ENCODE measurements at places on chromosomes 5 and 9.

- no peak for DNase-seq
Measured at GRCh38 chr5:154995679-154996078, 17.9 kb upstream of the KIF4B start.

GRCh38 chr9:38713426-38713825, 6.5 kb downstream of the FAM240B start:
- no peak for DNase-seq

DNA sequence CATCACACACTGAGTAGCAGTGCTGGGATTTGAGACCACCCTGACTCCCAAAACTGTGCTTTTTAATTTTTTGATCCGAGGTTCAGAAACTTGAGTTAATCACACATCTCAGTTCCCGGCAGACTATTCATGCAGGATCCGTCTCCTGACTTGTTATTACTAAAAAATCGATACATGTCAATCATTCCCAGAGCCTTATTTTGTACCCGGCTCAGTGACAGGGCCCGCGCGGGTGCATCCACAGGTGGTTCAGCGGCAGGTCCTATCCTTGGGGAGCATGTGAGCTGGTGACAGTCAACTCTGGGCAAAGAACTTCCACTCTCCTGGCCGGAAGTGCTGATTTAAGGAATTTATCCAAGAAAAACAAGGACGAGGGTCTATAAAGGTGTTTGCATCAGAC, 95.9 kb upstream of the MVB12B start:
- no peak for DNase-seq

- DNase-seq: no peak
Measured at GRCh38 chr9:126965541-126966428, 51.2 kb downstream of the RALGPS1 start.

DNA sequence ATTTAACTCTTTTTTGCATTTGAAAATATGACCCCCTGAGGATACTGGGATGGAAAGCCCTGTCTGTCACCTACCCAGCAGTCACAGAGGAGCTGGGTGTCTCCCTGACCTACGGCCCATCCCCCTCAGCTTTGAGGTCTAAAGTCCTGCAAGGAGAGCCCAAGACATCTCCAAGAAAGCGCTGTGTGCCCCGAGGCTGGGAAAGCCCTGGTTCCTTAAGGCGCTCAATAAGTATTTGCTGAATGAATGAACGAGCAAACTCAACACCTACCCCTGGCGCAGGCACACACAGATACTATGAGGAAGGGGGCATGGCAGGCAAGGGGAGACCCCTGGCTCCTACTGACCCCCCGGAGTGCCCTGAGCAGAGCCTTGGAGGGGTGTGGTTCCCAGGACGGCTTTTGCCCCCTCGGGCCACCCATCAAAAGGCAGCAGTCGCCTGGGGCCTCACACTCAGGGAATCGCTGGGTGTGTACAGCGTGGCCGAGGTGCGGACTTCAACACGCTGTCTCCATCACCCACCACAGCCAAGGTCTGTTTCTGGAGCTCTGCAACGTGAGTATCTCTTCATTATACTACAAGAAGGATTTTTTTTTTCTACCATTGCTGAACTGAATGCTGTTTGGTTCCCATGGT, 211.6 kb downstream of the ERCC6L2 start:
- DNase-seq: no peak

GRCh38 chr5:125609011-125609410, 814.2 kb upstream of the GRAMD2B start:
- no peak for DNase-seq

DNA sequence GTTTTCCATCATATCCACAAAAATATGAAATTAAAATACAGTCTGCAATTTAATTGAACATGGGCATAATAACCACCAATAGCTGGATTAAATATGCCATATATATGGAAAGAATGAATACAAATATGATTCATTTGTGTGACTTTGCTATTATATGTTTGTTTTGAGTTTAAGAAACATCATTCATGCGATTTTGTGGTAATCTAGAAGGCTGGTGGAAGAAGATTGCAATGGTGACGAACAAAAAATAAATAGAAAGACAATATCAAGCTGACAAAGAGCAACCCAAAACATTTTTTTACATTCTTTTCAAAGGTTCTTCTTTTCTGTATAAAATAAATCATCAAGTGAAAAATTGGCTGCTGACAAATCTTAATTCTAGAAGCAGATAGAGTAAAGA, 610.0 kb downstream of the MAT2B start:
- DNase-seq: no peak

DNA sequence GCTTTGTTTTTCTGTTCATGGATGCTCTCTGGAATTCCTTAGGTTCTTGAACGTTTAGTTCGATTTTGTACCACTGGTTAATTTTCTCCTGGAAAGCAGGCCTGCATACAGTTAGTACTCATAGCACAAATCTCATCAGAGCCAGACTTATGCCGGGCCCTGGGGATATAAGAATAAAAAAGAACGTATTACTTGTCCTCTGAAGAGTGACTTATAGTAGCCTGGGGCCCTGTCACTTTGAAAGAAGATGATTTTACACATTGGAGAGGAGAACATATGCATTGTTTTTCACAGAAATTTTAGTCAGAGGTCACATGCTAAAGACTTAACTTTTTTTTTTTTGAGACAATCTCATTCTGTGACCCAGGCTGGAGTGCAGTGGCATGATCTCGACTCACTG, 50.3 kb downstream of the ZNF462 start:
- DNase-seq: no peak

DNA sequence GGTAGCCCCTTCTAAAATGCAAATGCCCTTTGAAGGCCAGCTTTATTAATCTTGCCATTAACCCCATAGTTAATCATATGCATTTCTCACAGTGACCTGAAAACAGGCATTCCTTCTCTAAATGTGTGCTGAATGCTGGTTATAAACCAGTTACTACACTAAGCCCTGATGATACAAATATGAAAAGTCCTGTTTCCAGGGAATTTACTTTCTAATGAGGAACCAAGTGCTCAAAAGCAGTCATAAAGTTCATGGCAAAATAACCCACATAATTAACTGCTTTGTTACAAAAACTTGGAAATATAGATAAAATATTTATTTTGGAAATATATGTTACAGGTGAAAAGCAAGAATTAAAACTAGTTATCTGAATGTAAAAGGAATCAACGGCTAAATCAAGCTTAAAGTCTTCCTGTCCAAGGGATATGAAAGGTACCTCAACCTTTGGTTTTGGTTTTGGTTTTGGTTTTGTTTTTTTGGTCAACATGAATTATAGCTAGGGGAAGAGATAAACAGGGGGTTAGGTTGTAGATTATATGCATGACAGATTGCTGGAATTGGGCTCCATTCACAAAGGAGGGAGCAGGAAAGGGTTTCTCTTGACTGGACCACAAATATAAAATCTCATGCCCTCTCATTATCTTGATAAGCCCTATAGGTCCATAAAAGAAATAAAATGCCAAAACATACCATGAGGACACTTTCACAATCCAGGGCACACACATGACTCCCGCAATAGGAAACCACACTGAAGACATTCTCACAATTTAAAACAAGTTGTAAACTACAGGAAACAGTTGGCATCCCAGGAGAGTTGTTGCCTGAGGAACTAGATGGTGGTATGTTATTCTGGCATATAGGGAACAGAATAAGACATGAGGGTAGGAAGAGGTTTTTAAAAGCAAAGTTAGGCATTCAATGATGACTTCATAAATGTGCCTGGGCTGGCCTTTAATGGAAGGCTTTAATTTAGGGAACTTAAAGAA, 46.7 kb upstream of the MACIR start:
- no peak for DNase-seq

DNA sequence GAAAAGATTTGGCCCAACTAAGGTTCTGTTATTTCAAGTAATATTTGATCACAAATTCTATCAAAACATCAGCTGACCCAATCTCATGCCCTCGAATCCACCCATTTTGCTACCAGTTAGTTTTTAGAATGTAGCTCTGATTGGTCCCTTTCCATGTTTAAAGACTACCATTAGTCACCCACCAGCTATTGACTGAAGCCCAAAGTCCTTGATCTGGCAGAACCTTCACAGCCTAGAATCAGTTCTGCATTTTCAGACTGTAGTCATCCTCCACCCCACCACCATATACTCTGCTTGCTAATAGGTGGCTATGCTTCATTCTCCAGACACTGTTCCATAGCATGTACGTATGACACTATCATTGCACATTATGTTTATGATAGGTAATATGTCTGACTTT, 182.2 kb upstream of the TARS1 start:
- no peak for DNase-seq
